ENCODE measurements at places on chromosomes 12 and 14.
A peak's percentile ranks its signal among the peaks of the same experiment; 100 is the strongest.

DNA sequence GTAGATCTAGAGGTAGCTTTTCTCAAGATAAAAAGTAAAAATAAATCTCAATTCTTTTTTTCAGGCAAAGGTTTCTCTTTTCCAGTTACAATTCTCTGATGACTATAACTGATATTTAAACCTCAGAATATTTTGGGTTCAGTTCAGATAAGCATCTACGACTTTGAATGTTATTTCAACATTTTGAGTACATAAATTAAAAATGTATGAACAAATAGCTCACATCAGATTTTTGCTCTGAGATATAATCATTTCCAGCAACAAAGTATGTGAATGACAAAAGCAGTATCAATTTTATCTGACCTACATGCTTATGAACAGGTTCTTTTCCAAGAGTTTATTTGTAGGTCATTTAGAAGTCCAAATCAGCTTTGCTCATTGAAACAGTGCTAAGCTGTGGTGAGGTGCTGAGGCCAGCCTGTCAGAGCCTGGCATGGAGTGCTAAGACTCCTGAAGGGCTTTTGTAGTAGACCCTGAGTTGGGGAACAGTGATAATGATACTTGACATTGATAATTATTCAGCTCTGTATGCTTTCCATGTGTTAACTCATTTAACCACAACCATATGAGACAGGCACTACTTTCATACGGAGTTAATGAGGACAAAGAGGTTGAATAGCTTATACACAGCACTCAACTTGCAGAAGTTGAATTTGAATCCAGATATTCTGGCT, 205.0 kb upstream of the DCN start:
- no peak for DNase-seq

DNA sequence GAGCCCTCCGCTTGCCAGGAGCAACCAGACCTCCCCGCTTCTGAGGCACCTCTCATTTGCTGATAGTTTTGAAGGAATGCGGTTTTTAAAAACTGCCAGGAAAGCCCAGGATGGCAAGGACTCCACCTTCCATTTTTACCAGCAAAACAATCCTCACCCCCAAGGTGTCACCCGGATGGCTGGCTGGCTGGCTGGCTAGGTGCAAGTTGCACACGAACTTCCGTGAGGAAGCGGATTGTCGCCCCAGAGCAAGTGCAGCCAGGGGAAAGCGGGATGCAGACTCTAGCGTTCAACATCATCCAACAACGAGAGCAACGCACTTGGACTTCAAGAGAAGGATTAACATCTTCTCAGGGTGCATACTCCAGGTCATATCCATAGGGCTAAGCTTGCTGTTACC, 125.4 kb downstream of the RIMBP2 start:
- no peak for DNase-seq

DNA sequence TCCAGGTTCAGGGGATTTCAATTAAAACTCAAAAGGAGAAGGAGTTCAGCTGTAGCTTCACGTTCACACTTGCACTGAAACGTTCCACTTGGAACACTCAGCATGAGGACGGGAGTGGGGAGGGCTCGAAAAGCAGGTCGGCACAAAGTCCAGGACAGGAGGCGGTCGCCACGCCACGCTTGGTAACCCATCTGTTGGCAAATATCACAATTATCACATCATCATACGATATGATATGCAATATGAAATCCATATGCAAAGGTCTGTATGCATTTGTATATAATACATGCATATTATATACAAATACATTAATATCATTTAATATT, 17.2 kb downstream of the ADGRD1 start:
- no peak for DNase-seq

- peak; percentile 35 for DNase-seq
Observed at GRCh38 chr12:90989686-90990111, 15.1 kb downstream of the EPYC start.

DNA sequence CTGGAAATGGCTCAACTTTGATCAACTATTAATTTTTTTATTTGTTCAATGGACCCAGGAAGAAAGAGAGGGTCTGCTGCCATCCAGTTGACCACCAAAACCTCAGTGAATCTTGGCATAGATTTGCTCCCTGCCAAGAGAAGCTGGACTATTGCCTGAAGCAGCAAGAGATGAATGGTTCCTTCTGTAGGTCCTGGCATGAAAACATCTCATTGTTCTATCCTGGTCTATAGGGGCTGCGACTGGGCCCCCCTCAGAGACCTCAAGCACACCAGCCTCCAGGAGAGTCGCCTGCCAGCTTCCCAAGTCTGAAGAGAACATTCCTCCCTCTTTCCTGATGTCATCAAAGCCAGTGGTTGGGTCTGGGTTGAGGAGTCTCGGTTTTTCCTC, 204.9 kb downstream of the TMX1 start:
- DNase-seq, result peak; percentile 64

DNA sequence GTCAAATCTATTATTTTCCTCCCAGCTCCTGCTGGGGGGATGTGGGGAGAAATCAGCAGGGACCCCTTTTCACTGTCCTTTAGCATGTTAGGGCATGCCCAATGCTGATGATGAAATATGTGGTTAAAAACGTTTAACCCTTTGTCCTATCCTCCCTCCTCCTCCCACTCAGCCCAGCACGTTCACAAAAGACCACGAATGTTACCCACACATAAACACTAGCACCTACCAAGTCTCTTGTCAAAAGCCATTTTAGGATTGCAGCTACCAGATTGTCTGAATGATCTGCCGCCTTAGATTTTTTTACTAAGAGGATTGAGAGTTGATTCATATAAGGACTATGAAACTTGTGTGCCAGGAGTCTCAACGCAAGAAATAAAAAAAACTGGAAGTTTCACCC, 70.4 kb downstream of the TBK1 start:
- DNase-seq, result no peak

DNA sequence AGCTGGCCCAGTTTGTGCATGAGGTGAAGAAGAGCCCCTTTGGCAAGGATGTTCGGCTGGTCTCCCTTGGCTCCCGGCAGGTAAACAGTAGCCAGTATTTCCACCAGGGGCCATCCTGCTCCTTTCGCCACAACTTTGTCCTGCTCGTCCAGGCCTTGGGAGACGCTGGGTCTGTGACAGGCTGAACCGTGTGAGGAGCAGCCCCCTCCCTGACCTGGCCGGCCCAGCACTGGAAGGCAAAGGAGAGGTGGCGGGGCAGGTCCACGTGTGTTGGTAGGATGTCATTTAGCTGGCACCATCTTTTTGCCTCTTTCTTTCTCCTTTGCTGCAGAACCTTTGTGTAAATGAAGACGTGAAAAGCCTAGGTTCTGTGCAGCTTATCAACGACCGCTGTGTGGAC, 15.4 kb downstream of the DDX11 start:
- DNase-seq, result no peak

DNA sequence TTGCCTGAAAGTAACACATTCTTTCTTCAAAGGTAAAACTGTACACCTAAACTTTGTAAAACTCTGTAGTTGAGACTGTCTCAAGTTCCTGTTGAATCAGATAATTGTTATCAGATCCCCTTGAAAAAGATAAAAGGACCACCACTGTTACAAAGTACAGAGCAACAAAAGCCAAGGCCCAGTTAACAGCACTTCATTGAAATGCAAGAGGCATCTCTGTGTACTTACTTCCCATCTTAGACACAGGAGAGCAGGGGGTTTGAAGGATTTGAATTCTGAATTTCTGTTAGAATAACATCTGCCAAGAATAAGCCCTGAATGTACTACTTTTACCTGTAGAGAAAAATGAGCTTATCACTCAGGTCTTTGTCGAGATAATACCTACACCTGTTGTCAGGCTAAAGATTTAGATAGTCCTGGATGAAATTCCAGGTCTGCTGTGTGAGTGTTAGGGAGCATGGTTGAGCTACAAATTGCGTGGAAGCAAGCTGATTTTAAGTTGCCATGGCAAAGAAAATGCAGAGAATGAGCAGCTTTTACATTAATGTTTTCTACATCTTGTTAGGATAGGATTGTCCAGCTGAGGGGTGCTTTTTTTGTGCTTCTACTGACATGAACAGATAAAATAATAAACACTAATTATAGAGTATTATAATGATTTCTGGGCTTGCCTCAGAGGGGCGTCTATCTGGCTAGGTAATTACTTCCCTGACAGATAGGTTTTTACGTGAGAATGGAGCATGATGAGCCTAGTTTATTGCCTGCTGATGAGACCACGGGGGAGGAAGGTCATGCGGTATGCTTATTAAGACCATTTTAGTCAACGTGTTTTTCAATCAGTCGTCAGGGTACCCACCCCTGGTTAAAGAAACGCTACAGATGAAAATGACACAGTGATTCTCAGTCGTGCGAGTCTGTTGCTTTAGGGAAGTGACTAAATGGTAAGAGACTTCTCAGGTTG, 309.2 kb downstream of the PAWR start:
- DNase-seq, result no peak

GRCh38 chr14:101739446-101740141, 21.9 kb upstream of the PPP2R5C start:
- no peak for DNase-seq

GRCh38 chr14:39731912-39732311, 299.7 kb upstream of the FBXO33 start:
- no peak for DNase-seq

DNA sequence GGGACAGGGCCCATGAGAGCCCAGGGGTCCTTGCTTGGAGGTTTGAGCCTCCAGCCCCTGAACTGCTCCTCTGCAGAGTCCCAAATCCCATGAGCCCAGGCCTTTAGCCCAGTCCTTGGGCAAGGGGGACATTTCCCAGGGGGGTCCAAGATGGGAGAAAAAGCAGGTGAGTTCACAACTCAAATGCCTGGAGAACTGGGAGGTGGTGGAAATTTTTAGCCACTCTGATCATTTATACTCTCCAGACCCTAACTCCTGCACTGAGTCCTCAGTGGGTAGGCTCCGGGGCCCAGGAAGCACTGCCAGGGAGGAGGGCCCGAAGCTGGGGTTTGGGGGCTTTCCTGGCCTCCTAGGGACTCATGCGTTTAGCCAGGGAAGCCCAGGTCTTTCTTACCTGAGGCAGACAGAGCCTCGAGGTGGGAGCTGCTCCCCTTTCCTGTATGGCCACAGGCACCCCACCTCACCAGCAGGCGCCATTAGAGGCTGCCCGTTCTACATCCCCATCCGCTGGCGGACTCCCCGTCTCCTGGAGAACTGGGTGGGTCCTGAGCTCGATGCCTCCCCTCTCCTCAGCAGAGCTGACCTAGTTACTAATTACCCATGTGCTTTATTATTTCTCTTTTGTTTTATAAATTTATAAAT, 998 bp downstream of the HNF1A start:
- no peak for DNase-seq

- DNase-seq, result no peak
Observed at GRCh38 chr12:18849080-18849479, 111.2 kb downstream of the CAPZA3 start.

- DNase-seq, result no peak
Observed at GRCh38 chr14:32074887-32075572, 2.1 kb upstream of the ARHGAP5 start.

GRCh38 chr12:29782285-29782870, 1.4 kb downstream of the TMTC1 start:
- DNase-seq, result no peak

GRCh38 chr12:54352022-54352531, 12.2 kb downstream of the GPR84 start:
- DNase-seq, result no peak

DNA sequence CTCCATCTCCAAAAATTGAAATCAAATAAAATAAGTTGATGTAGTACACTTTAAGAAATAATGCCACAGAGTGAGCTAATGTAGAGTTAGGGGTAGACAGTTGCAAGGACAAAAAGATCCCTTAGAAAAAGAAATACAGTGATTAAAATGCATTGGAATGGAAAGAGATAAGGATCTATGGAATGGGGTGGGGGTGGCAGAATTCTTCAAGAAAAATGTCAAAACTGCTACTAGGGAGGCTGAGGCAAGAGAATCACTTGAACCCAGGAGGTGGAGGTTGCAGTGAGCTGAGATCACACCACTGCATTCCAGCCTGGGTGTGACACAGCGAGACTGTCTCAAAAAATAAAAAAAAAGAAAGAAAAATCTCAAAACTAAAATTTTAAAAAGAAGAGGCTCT, 6.5 kb downstream of the OLR1 start:
- DNase-seq, result no peak

- DNase-seq, result no peak
Observed at GRCh38 chr14:82905762-82906161, 1372.1 kb upstream of the SEL1L start.

DNA sequence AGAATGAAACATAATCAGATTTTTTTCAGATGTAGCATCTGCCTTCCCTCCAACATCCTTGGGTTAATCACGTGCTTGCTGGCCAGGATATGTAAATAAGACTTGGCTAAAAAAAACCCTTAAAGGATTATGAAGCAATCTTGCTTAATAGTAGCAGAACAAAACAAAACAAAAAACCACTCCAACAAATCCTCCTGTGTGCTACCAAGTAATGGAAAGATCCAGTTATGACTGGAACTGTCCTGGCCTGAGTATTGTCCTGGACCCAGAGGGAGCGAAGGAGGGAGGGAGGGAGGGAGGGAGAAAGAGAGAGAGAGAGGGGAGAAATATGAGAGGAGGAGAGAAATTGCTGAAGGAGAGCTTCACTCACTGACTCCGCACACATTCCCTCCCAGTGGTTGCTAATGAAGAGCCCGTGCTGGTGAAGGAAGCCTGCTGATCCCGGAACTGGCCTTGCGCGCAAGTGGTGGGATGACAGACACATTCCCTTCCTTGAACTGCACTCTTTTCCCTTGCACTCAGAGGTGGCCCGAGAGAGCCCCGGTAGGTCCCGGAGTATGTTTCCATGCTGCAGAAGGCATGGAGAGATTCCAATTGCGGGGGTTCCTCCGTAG, 57.2 kb downstream of the HMGA2 start:
- no peak for DNase-seq

- no peak for DNase-seq
Observed at GRCh38 chr12:49789992-49790391, 38.2 kb downstream of the NCKAP5L start.

Measured in NCI-H446 treated with DMSO at 0.1 percent for 48 hours (cell line).